ENCODE measurements at places on chromosomes 6 and 20.
A peak's percentile ranks its signal among the peaks of the same experiment; 100 is the strongest.

- DNase-seq, result no peak
Observed at GRCh38 chr6:71768356-71768755, 118.0 kb upstream of the RIMS1 start.

DNA sequence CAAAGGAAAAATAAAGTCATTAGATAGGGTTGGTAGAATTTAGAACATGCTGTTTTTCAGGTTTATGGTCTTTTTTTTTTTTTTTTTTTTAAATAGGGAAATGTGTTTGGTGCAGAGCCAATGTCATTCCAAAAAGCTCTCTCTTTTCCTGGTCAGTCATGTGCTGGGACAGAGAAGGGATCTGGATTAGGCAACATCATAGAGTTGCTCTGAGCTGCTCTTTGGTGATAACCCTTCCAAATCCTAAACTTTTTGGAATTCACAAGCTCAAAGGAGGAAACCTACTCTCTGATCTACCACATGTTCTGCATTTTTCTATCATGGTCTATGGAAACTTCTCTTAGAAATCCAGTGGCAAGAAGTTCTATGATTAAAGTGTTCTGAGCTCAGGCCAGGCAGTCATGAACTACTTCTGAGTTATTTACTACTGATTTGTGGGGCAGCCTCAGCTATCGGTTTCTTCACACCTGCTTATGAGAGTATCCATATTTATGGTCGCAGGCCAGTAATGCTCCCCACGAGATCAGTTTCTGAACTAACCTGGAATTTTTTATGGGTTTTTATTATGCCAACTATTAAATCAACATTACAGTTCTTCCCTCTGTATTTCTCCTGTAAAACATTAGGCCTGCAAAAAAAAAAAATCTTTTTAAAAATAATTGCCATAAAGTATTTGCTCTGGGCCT lies 4.8 kb downstream of the EDN1 start:
- DNase-seq, result no peak

GRCh38 chr6:23620911-23621401 lies 505.1 kb upstream of the NRSN1 start:
- no peak for DNase-seq

GRCh38 chr6:108383981-108384380 lies 89.1 kb downstream of the AFG1L start:
- DNase-seq, result no peak

- DNase-seq, result no peak
Observed at GRCh38 chr20:45860560-45861220, 3.3 kb downstream of the ZSWIM3 start.

GRCh38 chr6:54681987-54682386 lies 164.6 kb upstream of the FAM83B start:
- DNase-seq, result no peak

- DNase-seq, result peak; percentile 17
Observed at GRCh38 chr6:6516666-6517458, 71.7 kb upstream of the LY86 start.

GRCh38 chr20:35490736-35491181 lies 35.4 kb downstream of the CEP250 start:
- DNase-seq, result peak; percentile 80

DNA sequence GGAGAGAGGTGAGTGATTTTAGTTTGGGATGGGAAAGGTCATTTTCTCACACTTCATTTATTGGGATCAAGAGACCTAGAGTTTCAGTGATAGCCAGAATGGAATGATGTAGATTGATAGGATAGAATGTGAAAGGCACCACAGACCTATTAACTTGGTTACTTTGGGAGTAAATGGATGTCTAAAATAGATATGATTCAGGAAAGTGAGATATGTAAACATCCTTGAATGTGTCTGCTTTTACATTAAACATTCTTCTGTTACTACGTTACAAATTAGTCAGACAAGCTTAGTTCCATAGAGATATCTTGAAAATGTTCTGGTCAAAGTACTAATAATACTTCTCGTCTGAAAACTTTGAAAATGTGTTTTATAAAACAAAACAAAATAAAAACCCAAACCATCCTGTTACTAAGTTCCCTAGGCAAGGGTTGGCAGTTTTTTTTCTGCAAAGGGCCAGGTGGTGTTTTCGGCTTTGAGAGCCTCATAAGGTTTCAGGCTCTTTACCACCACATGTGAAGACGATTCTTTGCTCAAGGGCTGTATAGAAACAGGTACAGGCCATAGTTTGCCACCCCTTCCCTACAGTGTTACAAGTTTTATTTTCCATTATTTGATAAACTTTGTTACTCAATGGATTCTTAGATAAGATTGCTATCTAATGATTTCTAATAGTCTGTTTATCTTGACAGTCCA lies 3.4 kb downstream of the CYB5R4 start:
- DNase-seq, result no peak

DNA sequence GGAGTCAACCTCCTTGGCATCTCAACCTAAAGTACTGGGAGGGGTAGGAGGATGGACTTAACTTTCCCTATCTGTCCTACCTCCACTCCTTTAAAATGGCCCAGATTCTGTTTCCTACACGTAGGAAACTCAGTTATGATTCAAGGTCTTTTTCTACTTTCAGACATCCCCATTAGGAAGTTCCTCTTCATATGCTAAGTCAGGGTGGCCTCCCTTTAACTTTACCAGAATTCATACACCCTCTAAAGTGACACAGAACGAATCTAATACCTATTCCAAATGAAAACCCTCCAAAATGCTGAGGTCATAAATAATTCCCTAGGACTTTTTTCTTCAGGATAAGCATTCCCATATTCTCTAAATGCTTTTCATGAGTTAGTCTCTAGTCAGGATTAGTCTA lies 15.6 kb downstream of the ARG1 start:
- no peak for DNase-seq

- DNase-seq, result no peak
Observed at GRCh38 chr20:36070451-36070850, 84.1 kb upstream of the EPB41L1 start.

- DNase-seq, result no peak
Observed at GRCh38 chr20:38184101-38184500, 19.0 kb upstream of the TGM2 start.

DNA sequence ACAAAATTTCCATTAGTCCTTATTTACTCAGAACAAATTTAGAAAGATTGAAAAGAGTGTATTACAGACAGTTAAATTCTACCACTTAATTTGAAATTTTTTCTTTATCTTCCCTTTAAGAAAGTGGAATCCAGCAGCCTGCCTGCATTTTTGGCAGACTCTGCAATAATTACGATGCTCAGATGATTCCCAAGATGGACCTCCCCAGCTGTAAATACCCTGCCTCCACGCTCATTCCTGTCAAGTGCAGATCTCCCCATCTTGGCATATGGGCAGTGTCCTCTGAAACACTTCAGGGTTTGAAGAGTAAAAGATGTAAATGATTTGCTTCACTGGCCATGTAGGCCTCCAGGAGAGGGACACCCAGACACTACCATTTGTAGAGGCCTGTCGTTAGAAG lies 471.2 kb downstream of the PRKN start:
- DNase-seq, result no peak

DNA sequence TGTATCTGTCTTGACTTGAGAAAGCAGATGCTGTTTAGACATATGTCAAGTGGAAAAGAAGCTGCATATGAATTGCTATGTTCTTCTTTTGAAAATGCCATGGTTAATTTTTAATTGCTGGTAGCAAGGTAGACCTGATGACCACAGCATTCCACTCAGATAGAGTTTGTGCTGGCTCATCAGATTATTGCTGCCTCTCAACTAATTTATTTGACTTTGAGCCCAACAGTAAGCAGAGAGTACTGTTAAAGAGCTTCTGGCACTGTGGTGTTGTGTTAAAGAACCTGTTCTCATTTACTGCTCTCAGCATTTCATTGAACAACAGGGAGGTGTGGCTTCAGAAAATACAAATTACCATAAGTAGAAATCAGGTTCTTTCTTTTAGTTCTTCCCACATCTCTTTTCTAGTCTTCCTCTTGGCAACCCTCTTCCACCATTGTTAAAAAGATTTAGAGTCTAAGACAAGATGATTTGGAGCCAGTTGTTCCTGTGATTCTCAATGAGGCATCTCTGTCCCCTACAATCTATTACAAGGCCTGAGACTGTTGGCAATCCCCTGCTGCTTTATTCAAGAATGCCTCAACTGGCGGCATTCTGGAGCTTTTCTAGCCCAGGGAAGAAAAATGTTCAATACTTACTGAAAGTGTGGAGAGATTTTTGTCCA lies 967.6 kb upstream of the GJE1 start:
- DNase-seq, result no peak

GRCh38 chr6:39172377-39172757 lies 56.9 kb downstream of the KCNK5 start:
- no peak for DNase-seq

GRCh38 chr20:17631576-17632319 lies 50.3 kb downstream of the RRBP1 start:
- no peak for DNase-seq

DNA sequence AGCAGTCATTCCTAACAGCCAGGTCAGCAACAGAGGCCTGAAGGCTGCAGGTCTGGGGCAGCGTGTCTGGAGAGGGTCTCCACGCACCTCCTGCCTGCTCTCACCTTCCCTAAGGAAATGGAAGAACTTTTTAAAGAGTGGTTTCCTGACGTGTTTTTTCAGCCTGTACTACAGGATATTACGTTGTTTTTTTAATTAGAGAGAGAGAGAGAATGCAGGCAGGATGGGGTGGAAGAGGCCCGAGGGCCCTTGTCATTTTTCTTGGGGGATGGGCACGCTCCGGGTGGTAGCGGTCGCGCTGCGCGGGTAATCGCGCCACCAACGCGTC lies 2.1 kb downstream of the DLL1 start:
- no peak for DNase-seq

DNA sequence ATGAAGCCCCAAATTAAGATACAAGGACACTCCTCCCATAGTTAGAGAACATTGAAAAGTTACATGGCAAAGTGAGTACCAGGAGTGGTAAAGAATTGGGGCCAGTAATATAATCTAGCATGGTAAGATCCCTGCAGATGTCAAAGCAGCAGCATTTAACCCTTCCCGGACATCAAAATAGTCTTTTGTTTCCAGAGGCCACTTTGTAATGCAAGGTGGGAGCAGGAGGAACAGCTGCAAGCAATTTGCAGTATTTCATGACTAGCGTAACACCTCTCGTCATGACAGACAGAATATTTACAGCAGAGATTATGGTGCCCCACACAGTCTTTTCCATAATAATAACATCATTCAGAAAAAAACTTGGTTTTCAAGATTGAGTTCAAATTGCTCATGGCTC lies 123.2 kb upstream of the VGLL2 start:
- no peak for DNase-seq

All from activated CD4-positive, alpha-beta T cell treated with anti-CD3 and anti-CD28 coated beads, Interleukin-2, amount 50 U/mL, for 16 hours (primary cell).